ENCODE measurements at places on chromosomes 11 and 22. TPM values are rescaled to one million over a fixed set of nuclear protein-coding genes. Genes with fewer than 3 reads are reported as not detected.

GRCh38 chr22:46348099-46348695 lies 12.7 kb downstream of the TRMU start:
- DNase-seq: no peak

GRCh38 chr22:29435236-29436136 lies 2.9 kb upstream of the RFPL1 start:
- no peak for DNase-seq

- DNase-seq: no peak
Observed at GRCh38 chr22:46936378-46936903, 174.0 kb downstream of the TBC1D22A start.

GRCh38 chr11:1129611-1130160 lies 28.1 kb upstream of the MUC5AC start:
- DNase-seq: peak; percentile 72

DNA sequence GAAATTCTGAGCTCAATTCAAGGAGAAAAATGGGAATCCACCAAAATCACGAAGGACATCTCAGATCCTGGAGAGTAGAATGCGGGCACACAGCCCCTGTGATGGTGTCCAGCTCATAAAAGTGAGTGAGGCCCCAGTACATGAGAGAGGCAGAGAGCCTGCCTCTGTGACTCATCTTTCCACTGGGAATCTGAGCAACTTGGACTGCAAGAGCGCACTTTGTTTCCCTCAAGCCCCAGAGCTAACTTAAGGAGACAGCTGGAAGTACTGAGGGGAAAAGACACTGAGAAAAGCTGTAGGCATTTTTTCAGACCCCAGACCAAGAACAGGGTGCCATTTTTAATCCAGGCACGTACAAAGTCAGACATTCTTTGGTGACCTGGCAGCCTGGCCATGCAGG lies 273.7 kb downstream of the C11orf87 start:
- no peak for DNase-seq

DNA sequence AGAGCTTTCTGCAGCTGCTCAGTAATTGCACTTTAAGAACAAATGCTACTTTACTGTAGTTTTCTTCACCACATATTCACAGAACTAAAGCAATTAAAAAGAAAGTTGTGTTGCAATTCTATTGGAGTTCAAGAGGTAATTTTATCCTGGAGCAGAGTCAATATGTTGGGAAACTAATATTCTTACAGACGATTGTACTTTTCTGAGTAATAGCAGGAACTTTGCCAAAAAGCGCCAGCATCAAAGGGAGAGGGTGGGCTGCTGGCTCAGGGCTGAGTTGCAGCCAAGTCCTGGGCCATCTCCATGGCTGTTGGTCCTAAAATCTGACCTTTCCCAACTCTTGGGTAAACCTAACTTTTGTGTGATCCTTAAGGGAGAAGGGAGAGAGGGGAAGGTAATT lies 73.6 kb upstream of the MYO18B start:
- DNase-seq: no peak

DNA sequence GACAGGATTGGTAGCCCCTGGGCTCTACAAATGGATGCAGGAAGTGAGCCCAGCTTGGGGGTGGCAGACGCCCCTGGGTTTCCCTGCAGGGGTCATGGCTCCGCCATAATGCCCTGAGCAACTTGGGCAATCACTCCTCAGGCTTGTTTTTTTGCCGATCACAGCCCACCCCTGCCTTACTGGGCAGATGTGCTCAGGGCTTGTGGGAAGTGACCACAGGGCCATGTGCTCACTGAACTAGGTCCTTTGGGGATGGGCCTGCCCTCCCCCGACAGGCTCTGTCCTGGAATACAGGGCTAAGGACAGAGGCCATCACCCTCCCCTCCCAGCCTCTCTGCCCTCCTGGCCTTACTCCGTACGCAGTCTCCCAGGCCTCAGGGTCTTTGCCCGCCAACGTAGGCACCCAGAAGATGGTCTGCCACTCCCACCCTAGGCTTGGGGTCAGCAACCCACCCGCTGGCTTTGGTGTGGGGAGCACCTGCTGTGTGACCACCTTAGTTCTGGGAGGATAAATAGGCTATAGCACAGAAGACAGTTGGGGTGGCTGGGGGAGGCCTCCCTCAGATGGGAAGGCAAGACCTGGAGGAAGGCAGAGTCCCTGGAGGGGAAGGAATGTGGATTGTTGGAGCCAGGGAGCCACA lies 3.8 kb downstream of the RPLP2 start:
- DNase-seq: no peak

The SLC5A1 gene
- total RNA-seq: 0.05 TPM

The GGT1 gene
- total RNA-seq: 6.3 TPM

The RAB6A gene
- 140 TPM for total RNA-seq

DNA sequence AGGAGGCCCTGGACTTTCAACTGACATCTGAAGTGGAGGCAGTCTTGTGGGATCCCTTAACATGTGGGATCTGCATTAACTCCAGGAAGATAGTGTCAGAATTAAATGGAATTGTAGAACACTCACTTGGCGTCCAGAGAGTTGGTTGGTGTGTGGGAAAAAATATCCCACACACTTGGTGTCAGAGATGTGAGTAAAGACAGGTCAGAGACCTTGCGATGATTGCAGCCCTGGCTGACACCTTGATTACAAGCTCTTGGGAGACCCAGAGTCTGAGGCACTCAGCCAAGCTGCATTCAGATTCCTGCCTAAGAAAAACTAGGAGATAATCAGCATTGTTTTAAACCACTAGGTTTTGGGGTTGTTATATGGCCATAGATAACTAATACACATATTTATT lies 7.2 kb upstream of the TPCN2 start:
- DNase-seq: no peak

DNA sequence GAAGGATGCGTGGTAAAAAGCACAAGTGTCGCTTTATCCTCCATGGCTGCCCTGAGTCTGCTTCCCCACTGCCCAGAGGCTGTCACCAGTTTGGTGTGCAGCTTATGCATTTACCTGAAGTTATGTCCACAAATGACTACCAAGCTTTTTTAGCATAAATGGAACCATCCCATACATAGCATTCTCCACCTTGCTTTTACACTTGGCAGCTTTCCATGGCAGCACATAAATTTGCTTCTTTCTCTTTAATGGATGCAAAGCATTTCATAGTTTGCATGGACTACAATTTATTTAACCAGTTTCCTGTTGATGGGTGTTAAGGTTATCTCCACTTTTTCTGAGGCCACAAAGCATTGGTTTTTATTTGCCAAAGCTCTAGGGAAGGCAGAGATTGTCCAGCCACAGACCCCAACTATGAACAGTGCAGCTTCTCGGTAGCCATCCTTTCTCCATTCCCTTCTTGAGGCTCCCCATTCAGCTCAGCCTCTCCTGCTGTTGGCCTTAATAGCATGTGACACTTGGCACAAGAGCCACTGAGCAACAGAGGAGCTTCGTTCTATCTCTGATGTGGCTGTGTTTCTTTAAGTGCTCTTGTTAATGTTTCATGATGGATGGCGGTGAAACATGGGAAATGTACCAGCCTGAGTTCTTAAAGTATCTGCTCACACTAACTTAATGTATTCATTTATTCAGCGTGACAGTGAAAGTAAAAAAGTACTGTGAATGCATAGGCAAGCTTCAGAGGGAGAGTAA lies 59.8 kb upstream of the NAV2 start:
- no peak for DNase-seq

Data from posterior vena cava (tissue), 2 donors.